SJCRH30 (cell line): ENCODE measurements at places on chromosomes 13 and 19. TPM values are rescaled to one million over a fixed set of nuclear protein-coding genes. Genes with fewer than 3 reads are reported as not detected.

The SIGLEC9 gene
- not detected in 2 replicates for total RNA-seq

DNA sequence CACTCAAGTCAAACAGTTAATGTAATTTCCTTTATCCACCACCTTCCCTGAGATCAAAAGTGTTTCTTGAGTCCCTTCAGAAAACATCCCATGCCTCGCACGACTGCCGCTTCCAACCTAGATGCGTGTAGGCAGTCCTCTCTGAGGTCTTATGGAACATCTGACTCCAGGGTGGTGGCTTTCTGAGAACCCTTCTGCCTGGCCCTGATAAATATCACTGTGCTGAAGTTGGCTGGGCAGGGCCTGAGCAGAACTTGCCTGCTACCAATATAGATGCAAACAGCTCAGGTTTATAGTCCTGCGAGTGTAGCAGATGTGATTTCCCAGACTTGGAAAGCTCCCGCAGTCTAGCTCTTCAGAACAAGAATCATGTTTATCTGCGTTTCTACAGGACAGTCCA is 61.1 kb upstream of the GPR12 start:
- H3K4me3 ChIP-seq, result no peak overlapping the region
- peaks cover 20% of the 10 kb centered on the region for H3K27me3 ChIP-seq
- no peak overlapping the region for H3K27ac ChIP-seq

DNA sequence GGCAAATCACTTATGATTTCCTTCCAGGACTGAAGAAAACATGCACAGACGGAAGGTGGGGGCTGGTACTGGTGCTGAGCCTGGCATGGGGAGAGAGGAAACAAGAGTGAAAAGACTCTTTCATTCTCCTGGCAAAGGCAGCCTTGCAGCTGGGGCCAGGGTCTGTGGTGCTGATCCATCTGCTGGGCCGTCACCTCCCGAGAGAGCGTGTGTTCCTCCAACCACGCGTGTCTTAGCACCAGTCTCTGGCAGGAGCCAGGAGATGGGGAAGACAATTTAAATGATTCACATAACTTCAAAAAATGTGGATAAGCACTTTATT is 23.9 kb upstream of the SPART start:
- DNase-seq, result no peak
- peak overlapping the region; percentile 55 for H3K27ac ChIP-seq
- no peak overlapping the region for H3K4me3 ChIP-seq

The BRSK1 gene
- total RNA-seq, result 13.2 and 15.8 TPM in 2 replicates

- no peak for DNase-seq
- no peaks in the 10 kb centered on the region for H3K27me3 ChIP-seq
- no peaks in the 10 kb centered on the region for H3K4me1 ChIP-seq
These were observed 2.0 kb upstream of the CSNK1A1L start for GRCh38 chr13:37107456-37107855.

DNA sequence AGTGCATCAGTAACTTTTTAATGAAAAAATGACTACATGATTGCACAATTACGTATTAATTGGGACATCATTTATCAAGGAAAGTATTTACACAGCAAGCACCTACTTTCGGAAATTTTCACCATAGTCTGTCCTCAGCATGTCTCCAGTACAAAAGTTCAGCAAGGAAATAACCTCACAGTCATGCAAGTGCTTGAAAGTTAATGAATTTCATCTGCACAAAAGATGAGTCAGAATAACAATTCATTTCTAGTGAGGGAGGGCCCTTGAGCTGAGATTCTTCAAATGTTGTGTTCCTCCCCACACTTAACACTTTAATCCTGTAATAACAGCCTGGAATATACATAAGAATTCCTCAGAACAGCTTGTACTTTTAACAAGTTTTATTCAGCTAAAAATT is 49.0 kb upstream of the OXGR1 start:
- no peak overlapping the region for H3K4me3 ChIP-seq
- H3K27me3 ChIP-seq, result no peaks in the 10 kb centered on the region
- no peak for DNase-seq
- H3K27ac ChIP-seq, result no peak overlapping the region
